Small intestine (tissue), 16 donors: ENCODE measurements at places on chromosomes 2 and 18. TPM values are rescaled to one million over a fixed set of nuclear protein-coding genes. Genes with fewer than 3 reads are reported as not detected.

- no peaks in the 10 kb centered on the region for H3K36me3 ChIP-seq
- H3K4me1 ChIP-seq: no peaks in the 10 kb centered on the region
- no peak for DNase-seq
- H3K4me3 ChIP-seq: no peak overlapping the region
- H3K27ac ChIP-seq: no peak overlapping the region
These were observed 21.2 kb downstream of the OSR1 start for GRCh38 chr2:19337202-19337601.

DNA sequence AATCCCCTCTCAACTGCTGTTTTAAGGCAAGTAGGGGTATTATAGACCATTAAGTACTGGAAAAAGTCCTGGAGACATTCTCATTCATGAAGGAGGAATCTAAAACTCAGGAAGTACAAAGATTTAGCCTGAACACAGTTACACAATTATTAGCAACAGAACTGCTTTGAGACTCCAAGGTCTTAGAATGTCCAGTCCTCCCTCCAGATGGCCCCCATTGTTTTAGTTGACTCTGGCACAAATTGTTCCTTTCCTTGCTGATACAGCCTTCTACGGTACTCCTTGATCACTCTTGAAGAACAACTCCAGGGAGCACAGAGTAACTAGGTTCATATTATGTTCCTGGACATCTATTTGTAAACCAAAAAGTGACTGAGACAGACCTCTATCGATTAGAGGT, 210.1 kb upstream of the RND3 start:
- H3K27me3 ChIP-seq: no peaks in the 10 kb centered on the region
- H3K4me1 ChIP-seq: no peaks in the 10 kb centered on the region
- H3K36me3 ChIP-seq: no peaks in the 10 kb centered on the region
- no peak overlapping the region for H3K4me3 ChIP-seq
- H3K27ac ChIP-seq: no peak overlapping the region

- no peaks in the 10 kb centered on the region for H3K27me3 ChIP-seq
- H3K27ac ChIP-seq: no peak overlapping the region
- H3K4me1 ChIP-seq: no peaks in the 10 kb centered on the region
- no peaks in the 10 kb centered on the region for H3K36me3 ChIP-seq
- DNase-seq: no peak
- H3K4me3 ChIP-seq: no peak overlapping the region
These were observed 221.5 kb upstream of the SLC35G4 start for GRCh38 chr18:11387880-11388279.

DNA sequence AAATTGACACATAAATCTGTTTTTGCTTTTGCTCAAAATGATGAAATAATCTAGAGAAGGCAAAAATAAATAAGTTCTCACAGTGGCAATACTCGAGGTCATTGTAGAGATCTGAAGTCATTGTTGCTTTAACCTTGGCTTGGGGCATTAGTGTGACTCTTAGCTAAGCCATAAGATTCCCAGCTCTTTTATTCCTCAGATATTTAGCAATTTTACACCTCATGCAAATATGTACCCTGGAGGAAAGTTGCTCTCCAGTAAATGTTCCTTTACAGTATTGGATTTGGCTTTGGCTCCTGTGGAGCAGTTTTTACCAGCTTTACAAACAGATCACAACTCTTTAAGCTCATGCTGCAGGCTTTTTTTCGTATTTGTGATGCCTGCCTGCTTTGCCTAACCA, 134.2 kb upstream of the NABP1 start:
- H3K27ac ChIP-seq: no peak overlapping the region
- H3K4me3 ChIP-seq: no peak overlapping the region
- no peaks in the 10 kb centered on the region for H3K36me3 ChIP-seq
- no peak for DNase-seq
- H3K27me3 ChIP-seq: no peaks in the 10 kb centered on the region

GRCh38 chr18:77433076-77433475, 183.4 kb downstream of the GALR1 start:
- no peak overlapping the region for H3K27ac ChIP-seq
- H3K27me3 ChIP-seq: no peaks in the 10 kb centered on the region
- H3K4me1 ChIP-seq: no peaks in the 10 kb centered on the region
- no peak overlapping the region for H3K4me3 ChIP-seq

GRCh38 chr2:106841886-106842645, 43.9 kb downstream of the ST6GAL2 start:
- no peaks in the 10 kb centered on the region for H3K27me3 ChIP-seq
- H3K36me3 ChIP-seq: no peaks in the 10 kb centered on the region
- H3K4me3 ChIP-seq: no peak overlapping the region
- H3K4me1 ChIP-seq: no peaks in the 10 kb centered on the region
- H3K27ac ChIP-seq: no peak overlapping the region

DNA sequence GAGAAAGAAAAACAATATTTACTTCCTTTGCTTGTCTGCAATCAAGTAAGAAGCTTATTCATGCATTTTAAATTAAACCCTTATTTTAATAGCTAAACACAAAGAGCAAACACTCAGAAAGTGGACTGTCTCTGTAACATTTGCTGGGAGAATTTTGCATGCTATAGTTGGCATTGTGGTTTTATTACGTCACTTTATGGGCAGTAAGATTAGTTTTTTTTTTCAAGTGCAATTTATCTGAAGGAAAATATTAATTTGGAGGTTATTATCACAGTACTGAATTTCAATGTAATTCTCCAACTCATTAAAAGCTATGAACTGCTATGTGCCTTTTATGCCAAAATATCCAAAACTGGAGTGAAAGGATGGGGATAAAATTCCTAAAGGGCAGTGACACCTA, 103.3 kb downstream of the TMEFF2 start:
- H3K4me1 ChIP-seq: no peaks in the 10 kb centered on the region
- H3K27me3 ChIP-seq: no peaks in the 10 kb centered on the region
- no peak overlapping the region for H3K27ac ChIP-seq
- no peak overlapping the region for H3K4me3 ChIP-seq
- no peak for DNase-seq

DNA sequence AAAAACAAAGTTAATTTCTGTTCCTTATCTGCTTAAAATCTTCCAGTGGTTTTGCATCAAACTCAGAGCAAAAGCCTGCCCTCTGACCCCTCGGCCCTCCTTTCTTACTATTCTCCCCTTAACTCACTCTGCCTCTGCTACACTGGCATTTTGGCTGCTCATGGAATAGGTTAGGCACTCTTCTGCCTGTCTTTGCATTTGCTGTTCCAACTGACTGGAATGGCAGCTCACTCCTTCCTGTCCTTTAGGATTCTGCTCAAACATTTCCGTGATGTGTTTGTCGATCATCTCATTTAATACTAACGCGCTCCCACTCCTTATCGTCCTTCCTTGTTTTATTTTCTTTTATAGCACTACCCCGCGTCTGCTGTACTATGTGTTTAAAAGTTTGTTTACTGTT, 815 bp downstream of the CEBPZ start:
- DNase-seq: no peak
- H3K27ac ChIP-seq: peak overlapping the region; percentile 68
- peaks cover 12% of the 10 kb centered on the region for H3K36me3 ChIP-seq
- H3K27me3 ChIP-seq: no peaks in the 10 kb centered on the region
- peaks cover 12% of the 10 kb centered on the region for H3K4me1 ChIP-seq

- no peaks in the 10 kb centered on the region for H3K4me1 ChIP-seq
- H3K36me3 ChIP-seq: no peaks in the 10 kb centered on the region
- no peaks in the 10 kb centered on the region for H3K27me3 ChIP-seq
- no peak for DNase-seq
- H3K27ac ChIP-seq: no peak overlapping the region
These were observed 44.9 kb upstream of the NDUFV2 start for GRCh38 chr18:9057646-9058045.

DNA sequence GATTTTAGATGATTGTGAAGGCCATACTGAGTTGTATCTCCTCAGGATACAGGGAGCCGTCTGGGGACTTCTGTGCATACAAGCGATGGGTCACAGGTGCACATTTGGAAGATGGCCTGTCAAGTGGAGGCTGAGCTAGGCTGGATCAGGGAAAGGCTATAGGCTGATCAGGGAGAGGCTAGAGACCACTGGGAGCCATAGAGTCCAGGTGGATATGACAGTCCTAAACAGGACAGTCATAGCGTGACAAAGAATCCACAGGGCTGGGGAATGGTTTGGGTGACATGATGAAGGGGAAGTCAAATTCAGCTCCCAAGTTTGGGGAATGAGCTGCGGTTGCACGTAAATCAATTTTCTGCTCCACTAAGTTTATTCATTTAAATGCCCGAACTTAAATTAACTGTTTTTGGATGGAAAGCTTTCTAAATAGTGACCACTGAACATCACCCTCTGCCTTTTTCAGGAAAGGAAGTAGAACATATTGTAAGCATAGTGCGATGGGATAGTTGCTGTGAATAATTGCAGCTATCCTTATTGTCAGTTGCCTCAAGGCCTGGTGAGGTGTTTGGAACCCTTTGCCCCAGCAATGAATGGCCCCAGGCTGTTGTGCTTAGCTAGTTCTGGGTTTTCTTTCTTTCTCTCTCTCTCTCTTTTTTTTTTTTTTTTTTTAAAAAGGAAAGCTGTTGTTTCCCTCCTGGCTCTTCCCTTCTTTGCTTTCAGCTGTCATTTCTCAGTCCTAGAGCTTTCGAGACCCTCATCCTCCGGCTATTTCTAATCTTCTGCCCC, 50.5 kb downstream of the KLHL29 start:
- H3K4me3 ChIP-seq: no peak overlapping the region
- DNase-seq: no peak
- H3K4me1 ChIP-seq: no peaks in the 10 kb centered on the region

DNA sequence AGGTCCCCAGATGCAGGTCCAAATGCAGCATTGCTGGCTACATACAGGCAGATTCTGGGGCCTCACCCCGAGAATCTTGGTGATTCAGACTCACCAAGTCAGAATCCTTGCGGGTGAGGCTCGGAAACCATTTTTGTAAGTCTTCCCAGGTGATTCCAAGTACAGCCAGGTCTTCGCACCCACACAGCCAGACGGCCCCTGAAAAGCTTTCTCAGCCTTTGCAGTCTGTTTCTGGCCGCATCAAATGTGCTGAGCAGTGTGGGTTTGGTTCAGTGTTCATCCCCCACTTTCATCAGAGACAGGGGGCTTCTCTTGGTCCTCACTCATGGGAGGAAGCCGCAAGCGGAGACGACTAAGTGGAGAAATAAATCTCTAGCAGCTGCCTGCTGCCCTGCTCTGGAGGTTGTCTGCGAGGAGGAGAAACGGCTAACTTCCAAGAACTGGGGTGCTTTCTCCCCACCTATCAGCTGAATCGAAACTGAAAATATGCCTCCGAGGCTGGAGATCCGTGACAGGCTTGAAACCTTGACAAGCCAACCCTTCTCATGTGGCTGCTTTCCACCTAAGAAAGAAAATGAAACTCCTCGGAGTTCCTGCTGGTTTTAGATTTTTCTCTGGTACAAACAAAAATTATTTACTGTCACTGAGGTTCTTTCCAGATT, 8.9 kb upstream of the TMEM185B start:
- H3K27me3 ChIP-seq: no peaks in the 10 kb centered on the region
- peak overlapping the region; percentile 96 for H3K27ac ChIP-seq
- peaks cover 2% of the 10 kb centered on the region for H3K4me1 ChIP-seq

GRCh38 chr2:105674401-105674800, 70.3 kb upstream of the NCK2 start:
- H3K27me3 ChIP-seq: peaks cover 3% of the 10 kb centered on the region
- H3K27ac ChIP-seq: no peak overlapping the region
- H3K36me3 ChIP-seq: no peaks in the 10 kb centered on the region

DNA sequence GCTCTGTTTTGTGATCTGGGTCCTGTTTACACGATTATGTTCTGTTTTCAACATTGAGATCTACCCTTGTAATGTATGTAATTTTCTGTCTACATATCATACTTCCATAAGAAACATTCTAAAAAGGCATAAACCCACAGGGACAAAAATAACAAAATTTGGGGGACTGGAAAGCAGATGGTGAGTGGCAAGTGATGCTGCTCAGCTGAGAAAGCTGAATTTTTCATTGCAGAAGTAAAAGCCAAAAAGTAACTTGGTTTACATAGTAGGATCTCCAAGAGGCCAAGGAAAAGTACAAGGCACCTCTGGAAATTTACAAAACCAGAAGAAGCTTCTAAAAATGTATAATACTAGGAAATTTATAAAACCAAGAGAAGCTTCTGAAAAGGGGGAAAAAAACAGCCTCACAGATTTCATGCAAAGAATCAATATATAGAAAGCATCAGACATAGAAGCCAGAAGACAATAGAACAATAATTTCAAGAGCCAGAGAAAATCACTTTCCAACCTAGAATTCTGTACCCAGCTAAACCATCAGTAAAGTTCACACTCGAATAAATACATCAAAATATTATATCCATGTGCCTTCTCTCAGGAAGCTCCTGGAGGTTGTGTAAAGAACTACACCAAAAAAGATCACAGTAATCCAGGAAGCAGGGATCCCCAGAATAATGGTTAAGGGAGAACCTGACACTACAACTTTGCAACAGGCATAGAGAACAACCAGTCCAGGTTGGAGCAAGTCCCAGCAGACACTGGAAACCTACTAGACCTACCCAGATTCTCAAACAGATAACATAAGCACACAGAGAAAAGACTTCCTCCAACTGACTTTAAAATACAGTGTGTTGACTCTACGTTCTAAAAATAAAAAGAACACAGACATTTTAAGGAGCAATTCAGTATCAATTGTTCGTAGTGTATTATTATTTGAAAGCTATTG, 401.7 kb upstream of the HS6ST1 start:
- no peaks in the 10 kb centered on the region for H3K4me1 ChIP-seq
- no peak overlapping the region for H3K27ac ChIP-seq
- H3K4me3 ChIP-seq: no peak overlapping the region

DNA sequence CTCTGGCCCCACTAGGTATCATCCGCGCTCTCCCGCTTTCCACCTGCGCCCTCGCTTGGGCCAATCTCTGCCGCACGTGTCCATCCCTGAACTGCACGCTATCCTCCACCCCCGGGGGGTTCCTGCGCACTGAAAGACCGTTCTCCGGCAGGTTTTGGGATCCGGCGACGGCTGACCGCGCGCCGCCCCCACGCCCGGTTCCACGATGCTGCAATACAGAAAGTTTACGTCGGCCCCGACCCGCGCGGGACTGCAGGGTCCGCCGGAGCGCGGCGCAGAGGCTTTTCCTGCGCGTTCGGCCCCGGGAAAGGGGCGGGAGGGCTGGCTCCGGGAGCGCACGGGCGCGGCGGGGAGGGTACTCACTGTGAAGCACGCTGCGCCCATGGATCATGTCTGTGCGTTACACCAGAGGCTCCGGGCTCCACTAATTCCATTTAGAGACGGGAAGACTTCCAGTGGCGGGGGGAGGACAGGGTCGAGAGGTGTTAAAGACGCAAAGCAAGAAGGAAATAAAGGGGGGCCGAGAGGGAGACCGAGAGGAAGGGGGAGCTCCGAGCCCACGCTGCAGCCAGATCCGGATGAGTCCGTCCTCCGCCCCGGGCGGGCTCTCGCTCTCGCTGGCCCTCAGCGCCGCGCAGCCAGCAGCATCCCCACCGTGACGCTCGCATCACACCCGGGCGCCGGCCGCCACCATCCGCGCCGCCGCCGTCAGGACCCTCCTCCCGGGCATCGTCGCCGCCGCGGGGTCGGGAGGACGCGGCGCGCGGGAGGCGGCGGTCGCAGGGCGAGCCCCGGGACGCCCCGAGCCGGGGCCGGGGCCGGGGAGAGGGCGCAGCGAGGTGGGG, 664 bp downstream of the NETO1 start:
- peaks cover 13% of the 10 kb centered on the region for H3K27me3 ChIP-seq
- peak; percentile 3 for DNase-seq
- no peak overlapping the region for H3K27ac ChIP-seq
- peak overlapping the region; percentile 14 for H3K4me3 ChIP-seq
- H3K36me3 ChIP-seq: no peaks in the 10 kb centered on the region
- no peaks in the 10 kb centered on the region for H3K4me1 ChIP-seq

The VWC2L gene
- polyA plus RNA-seq: 0.03 TPM

The DSG1 gene
- not detected for polyA plus RNA-seq

The LINC00305 gene
- not detected for polyA plus RNA-seq

The PPP1R1C gene
- polyA plus RNA-seq: 0.33 TPM

The REG3A gene
- 468 TPM for polyA plus RNA-seq

The BMP10 gene
- not detected for polyA plus RNA-seq

The SERPINB8 gene
- polyA plus RNA-seq: 15.7 TPM

The FZD7 gene
- 27.9 TPM for polyA plus RNA-seq

The RAB17 gene
- polyA plus RNA-seq: 175 TPM

The INPP5D gene
- polyA plus RNA-seq: 10.4 TPM
